ENCODE measurements at places on chromosomes 1 and 21.
A peak's percentile ranks its signal among the peaks of the same experiment; 100 is the strongest.

DNA sequence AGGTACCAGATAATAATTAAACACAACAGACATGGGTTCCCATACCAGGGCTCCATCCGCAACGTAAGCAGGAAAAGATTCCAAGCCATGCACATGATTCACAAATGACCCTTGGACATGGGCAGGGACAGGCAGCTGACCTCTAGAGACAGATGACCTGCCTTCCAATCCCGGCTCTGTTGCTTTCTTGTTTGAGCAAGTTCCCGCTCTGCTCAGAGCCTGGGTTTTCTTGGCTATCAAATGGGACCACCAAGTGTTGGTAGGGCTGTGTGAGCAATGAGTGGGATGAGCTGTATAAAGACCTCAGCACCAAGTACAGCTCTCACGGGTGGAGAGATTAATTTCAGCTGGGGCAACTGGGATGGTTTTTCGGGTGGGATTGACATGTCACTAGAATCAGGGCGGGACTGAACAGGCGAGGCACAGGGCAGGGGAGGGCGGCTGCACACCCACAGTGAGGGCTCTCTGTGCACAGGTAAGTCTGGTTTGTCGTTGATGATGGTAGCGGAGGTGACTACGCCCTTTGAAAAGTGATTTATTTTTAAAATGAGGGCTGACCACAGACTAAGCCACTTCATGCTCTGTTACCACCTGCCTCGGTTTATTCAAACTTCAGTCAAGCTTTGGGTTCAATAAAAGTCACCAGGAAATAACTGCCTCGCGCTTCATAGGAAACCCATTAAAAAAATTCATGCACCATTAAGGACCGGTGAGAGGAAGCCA, 57.5 kb upstream of the IFFO2 start:
- DNase-seq, result no peak

DNA sequence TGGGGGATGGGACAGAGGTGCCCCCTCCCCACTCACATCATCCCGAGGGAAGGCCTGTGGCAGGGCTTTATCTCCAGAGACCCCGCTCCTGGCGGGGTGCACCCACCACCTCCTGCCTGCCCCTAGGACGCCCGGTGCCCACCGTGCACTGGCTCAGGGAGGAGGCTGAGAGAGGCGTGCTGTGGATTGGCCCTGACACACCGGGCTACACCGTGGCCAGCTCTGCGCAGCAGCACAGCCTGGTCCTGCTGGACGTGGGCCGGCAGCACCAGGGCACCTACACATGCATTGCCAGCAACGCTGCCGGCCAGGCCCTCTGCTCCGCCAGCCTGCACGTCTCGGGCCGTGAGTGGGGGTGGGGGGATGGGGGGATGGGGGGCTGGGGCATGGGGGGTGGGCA, 71.7 kb downstream of the TRIM11 start:
- no peak for DNase-seq

DNA sequence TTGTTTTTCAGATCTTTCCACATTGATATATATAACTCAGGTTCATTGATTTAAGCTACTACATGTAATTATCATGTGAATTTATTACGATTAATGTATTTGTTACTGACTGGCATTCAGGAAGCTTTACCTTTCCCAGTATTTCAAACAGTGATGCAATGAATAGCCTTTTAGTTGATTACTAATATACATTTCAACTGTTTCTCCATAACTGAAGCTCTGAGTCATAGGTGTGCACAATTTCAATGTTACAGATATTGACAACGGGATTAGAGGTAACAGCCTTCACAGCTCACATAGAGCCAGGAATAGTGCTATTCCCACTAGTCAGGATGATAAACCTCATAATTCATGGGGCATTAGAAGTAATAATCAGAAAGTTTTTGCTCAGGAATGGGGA, 25.1 kb downstream of the RAVER2 start:
- DNase-seq, result no peak

- peak; percentile 34 for DNase-seq
Observed at GRCh38 chr1:93758842-93759515, 77.3 kb upstream of the BCAR3 start.

GRCh38 chr1:230706020-230706699, 7.8 kb downstream of the AGT start:
- no peak for DNase-seq

All from activated T-helper 2 cell treated with anti-CD3 and anti-CD28 coated beads, Interferon-gamma antibody, Interleukin-2, Interleukin-4, amounts not matched to agents 10 μg/mL and 5 μg/mL and 100 μg/mL, durations not matched to agents 14 hours and 24 hours and 36 hours (primary cell).